ENCODE measurements at places on chromosomes 2 and 18.

DNA sequence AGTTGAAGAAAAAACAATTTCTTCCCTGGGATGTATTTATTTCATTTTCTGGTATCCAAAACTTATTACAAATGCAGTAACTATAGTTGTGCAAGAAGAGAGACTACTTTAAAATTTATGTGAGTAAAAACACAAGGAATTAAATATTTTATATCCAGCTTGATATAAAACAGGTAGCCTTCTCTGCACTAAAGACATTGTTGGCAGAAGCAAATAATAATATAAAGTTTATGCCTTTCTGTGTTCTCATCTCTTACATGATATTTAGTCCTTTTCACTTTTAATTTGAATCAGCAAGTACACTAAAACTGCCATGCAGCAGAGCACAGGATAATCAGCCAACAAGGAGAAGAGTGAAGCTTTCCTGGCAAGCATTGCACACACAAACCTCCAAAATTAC, 352.7 kb downstream of the ARL6IP6 start:
- DNase-seq: no peak

DNA sequence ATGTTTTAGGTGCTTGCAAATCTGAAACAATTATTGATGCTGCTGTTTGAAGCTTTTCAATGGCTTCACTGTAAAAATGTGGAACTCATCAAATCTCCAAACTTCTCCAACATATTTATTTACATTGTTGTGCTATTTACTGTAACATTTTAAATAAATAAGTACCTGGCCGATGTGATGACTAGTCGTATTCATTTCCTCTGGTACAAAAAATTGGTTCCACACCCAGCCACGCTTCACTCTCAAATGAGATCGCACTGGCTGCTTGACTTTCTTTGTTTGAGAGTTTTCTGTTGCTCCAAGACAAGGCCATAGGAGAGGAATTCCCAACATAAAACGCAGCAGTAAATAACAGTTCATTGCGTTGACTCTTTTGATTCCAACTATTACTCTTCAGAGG, 32.0 kb downstream of the CDH19 start:
- DNase-seq: no peak

- DNase-seq: no peak
Observed at GRCh38 chr18:25883091-25883490, 207.3 kb downstream of the SS18 start.

DNA sequence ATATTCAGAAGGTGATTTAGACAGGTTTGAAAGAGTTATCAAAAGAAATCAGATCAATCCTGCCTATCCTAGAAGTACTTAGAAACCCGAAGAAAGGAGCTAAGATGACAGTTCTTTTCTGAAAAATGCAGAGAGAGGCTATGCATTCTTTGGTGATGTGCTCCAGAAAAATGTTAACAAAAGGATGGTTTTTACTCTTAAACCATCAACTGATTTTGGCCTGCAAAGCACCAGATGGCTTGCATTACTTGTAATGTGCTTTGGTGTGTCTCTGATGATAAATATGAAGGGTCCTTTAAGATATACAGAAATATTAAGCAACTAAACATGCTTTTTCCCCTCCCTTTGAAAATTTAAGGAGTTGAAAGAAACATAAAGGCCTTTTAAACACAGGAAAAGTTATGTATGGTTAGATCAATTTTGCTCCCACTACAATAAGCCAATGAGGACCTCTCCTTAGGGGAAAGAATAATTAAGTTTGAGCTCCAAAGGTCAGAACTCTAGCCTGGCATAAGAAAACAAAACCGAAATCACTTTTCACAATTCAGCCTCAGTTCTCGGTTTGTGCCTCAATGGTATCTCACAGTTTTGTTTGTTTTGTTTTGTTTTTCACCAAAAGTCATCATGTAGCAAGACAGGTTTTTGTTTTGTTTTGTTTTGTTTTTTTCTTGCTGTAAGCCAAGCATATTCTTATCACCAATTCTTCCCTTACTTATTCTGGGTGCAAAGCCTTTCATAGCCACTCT, 302.4 kb upstream of the NT5C1B start:
- no peak for DNase-seq
